Cerebellar cortex (tissue), 1 donor: ENCODE measurements at places on chromosomes 5 and 9.
A peak's percentile ranks its signal among the peaks of the same experiment; 100 is the strongest.

DNA sequence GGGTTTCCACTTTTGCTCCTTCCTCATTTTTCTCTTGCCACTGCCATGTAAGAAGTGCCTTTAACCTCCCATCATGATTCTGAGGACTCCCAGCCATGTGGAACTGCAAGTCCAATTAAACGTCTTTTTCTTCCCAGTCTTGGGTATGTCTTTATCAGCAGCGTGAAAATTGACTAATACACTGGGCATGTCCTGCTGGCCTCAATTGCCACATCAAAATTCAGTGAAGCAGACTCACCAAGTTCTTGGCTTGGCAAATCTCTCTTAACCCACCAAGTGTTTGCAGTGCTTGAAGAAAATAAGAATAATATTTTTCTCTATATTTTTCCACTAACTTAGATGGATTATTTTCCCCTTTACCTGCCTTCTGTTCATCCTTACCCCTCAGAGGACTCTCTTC lies 212.0 kb downstream of the BRINP1 start:
- DNase-seq, result no peak

DNA sequence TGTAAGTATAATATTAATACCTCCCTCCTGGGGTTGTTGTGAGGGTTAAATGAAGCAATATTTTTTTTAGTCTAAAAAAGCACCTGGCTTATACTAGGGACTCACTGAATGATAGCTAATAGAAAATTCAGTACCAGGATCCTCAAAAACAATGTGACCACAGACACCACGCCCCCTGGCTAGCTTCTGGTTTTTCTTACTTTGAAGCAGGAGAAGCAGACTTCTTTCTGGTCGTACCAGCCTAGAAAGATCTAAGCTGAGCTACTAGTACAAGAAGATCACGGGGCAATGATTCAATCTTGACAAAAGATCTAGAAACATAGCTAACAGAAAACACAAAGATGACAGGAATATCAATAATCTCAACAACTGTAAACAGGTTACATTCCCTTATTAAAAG lies 218.5 kb upstream of the SLC30A5 start:
- no peak for DNase-seq

- no peak for DNase-seq
Measured at GRCh38 chr5:7208938-7209337, 187.0 kb upstream of the ADCY2 start.

- DNase-seq, result no peak
Measured at GRCh38 chr5:107468276-107468675, 202.5 kb downstream of the EFNA5 start.

- DNase-seq, result no peak
Measured at GRCh38 chr5:181255276-181255675, 5.7 kb downstream of the TRIM52 start.

DNA sequence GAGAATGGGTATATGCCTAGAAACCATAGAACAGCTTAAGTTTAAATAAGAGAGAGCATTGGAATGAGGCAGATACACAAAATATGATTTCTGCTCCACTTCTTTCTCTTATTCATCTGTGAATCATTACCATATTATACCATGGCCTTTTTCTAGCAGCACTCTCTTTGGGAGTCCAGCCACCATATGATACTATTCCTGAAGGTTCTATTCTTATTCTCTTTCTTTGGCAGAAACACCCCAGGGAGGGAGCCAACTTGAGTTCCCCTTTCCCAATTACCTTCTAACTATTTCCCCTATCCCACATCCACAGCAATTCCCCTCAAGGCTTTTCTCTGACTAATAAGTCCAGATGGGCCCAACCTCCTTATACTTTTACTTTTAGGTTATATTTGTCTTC lies 55.9 kb downstream of the NDUFAF2 start:
- DNase-seq, result peak; percentile 17

DNA sequence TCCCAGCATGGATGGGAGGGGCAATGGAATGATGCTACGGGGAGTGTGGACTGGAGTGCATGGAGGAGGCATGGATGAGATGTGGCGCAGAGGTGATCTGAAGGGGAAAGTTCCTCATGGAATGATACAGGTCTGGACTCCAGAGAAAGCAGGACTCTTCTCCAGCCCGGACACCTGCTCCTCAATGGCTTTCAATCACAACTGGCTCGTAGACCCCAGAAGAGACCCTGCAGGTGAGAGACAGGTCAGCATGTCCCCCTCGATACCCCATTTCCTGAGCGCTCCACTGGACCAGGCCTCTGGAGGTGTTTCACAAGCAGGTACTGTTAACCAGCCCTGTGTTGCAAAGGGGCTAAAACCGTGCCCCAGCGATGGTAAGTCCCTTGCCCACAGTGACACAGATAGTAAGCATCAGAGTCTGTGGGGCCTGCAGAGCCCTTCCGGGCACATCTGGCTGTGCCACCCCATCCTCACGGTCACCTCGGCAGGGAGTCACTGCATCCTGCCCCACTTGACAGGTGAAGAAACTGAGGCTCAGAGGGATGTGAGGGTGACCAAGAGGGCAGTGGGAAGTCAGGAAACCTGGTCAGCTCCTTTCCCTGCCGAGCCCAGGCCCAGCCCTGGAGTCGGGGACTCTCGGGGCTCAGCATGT lies 5.5 kb upstream of the DPM2 start:
- no peak for DNase-seq

DNA sequence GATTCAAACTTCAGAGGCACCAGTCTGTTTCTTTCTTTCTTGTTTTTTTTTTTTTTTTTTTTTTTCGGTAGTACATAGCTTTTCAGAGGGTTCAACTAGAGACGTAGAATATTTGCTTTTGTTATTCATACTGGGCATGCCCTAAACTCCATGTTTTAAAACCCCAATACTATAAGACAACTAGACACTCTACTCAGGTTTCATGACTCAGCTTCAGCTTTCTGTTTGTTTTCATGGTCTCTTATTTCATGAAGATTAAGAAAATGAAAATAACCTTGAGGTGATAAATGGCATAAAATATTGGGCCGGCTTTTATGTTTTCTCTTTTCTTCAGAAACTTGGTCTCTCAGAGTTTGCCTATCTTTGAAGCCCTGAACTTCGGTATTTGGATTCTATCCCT lies 2126.3 kb upstream of the ACO1 start:
- no peak for DNase-seq

DNA sequence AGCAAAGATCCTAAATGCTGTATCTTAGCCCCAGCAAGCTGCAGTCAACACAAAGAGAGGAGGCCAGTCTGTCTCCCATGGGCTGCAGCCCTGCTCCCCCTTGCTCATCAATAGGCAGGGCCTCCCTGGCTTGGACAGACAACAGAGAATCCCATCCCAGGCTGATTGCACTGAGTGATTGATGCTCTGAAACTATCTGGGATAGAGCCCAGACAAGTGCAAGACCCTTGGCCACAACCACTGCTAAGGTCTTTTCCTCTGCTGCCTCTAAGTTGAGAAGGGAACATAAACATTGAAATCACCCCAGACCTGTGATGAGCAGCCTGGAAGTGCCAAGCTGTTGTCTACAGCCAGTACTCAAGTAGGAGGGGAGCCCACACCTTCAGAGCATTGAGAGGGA lies 661.0 kb upstream of the CDH18 start:
- DNase-seq, result no peak

DNA sequence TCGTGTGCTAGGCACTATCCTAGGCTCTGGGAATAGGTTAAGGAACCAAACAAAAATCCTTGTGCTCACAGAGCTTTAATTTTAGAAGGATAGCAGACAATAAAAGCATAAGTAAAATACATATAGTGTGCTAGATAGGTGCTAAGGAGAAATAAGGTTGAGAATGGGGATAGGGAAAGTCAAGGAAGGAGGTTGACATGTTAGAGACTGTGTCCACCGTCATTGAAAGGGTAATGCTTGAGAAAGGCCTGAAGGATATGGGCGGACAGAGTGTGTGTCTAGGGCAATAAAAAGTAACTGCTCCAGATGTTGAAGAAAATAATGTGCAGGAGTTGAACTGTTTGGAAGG lies 482 bp upstream of the TDRD7 start:
- DNase-seq, result no peak

DNA sequence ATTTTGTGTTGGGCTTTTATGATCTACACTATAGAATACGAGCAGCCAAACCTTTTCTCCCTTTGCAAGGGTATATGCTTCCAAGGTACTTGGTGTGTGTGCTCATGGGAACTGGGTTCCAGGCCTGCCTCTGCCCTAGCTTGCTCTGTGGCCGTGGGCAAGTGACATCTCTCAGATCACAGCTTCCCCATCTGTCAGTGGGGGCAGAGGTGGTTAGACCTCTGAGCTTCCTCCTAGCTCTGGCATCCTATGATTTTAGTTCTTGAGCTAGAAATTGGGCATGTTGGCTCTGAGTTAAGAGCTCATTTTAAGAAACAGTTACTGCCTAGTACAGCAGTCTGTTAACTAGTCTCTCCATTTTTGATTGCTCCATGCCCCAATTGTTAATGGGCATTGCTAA lies 12.5 kb upstream of the CCNJL start:
- no peak for DNase-seq
